Cortex of kidney (tissue), 1 donor: ENCODE measurements at places on chromosomes 13 and 19.

DNA sequence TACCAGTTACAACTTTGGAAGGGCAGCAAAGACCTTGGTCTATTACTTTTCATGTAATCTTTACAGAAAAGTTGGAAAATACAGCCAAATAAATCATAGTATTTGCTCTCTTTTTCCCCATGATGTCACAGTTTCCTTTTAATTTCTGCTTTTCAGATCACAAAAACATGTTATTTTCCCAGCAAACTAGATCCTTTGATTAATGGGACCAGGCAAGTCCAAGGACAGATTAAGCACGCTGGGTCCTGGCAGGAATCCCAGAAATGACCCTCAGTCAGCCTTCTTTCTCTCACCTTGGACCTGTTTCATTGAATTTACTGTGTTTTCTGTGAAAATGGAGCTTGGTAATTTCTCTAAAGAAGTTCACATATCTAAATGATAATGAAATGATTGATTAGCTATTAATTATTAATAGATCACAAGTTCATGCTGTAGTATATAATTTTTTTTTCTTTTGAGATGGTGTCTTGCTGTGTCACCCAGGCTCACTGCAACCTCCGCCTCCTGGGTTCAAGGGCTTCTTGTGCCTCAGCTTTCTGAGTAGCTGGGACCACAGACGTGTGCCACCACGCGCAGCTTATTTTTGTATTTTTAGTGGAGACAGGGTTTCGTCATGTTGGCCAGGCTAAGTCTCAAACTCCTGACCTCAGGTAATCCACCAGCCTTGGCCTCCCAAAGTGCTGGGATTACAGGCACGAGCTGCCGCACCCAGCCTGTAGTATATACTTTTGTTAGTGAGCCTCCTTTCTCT, 16.0 kb downstream of the SPATA13 start:
- no peak for DNase-seq

DNA sequence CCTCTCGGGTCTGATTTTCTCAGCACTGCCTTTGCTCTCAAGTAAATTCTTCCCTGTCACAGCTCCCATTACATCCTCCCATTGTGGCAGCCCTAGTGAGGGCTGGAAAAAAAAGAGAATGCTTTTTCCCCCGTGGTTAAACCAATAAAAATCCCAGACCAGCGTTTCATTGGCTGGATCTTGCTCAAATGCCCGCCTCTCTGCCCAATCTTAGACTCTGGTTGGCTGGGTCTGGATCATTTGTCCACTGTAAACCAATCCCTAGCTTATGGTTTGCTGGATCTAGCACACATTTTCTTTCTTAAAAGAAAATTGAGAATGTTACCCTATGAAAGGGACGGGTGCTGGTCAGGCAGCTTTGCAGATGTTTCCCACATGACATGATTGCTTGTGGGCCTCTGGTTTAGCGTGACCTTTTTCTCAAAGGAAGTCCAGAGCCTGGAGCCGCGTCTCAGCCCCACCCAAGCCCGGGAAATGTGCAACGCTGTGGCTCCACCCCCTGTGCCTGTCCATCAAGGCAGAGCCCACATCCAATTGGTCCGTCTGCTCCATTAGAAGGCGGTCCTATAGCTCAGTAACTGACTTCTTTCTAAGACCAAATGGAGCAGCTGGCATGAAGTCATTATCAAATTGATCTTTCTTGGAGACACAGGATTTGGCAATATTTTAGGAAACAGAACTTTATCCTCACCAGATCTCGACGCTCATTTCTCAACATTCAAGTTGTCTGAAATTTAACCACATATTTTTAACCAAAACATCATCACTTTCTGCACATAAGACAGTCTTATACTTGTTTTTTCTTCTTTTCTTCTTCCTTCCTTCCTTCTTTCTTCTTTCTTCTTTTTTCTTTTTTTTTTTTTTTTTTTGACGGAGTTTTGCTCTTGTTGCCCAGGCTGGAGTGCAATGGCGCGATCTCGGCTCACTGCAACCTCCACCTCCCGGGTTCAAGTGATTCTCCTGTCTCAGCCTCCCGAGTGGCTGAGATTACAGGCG, 2.6 kb upstream of the MCEMP1 start:
- no peak for DNase-seq

DNA sequence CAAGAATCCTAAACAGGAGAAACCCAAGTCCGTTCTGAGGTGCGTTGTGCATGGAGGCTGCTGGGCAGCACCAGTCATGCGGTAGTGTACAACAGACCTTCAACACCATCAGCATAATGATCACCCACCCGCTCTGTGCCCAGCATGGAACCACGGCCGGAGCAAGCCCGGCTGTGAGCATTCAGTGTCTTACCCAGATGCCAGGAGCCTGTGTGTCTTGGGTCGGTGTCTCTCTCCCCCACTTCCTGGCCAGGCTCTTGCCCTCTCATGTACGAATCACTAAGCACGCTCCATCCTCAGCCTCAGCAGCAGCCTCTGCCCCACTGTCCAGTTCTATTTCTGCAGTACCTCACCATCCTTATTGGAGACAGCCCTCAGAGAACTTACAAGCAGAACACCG, 231.6 kb upstream of the IRS2 start:
- no peak for DNase-seq

- DNase-seq, result no peak
These were observed 294.5 kb downstream of the ENOX1 start for GRCh38 chr13:43492311-43492710.

GRCh38 chr13:30321256-30321655, 13.9 kb upstream of the KATNAL1 start:
- DNase-seq, result no peak

DNA sequence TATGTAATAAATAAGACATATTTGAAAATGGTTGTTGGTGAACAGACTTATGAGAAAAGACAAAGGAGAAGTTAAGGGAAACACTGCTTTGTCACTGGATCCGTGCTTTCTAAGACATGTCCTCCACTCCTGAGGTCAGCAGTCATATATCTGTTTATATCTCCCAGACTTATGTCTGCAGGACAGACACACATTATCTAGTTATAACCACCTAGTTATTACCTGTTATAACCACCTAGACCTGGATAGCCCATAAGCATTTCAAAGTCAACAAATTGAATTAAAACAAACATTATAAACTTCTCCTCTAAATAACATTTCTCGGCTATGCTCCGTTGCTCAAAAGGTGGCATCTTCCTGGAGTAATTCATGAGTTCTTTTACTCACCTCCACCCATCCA, 96.4 kb downstream of the SPRY2 start:
- no peak for DNase-seq

GRCh38 chr13:26531742-26532141, 25.7 kb upstream of the WASF3 start:
- no peak for DNase-seq

GRCh38 chr13:111460548-111461444, 140.4 kb downstream of the TEX29 start:
- DNase-seq, result no peak

- no peak for DNase-seq
These were observed 16.0 kb upstream of the CYP4F2 start for GRCh38 chr19:15913830-15914229.

DNA sequence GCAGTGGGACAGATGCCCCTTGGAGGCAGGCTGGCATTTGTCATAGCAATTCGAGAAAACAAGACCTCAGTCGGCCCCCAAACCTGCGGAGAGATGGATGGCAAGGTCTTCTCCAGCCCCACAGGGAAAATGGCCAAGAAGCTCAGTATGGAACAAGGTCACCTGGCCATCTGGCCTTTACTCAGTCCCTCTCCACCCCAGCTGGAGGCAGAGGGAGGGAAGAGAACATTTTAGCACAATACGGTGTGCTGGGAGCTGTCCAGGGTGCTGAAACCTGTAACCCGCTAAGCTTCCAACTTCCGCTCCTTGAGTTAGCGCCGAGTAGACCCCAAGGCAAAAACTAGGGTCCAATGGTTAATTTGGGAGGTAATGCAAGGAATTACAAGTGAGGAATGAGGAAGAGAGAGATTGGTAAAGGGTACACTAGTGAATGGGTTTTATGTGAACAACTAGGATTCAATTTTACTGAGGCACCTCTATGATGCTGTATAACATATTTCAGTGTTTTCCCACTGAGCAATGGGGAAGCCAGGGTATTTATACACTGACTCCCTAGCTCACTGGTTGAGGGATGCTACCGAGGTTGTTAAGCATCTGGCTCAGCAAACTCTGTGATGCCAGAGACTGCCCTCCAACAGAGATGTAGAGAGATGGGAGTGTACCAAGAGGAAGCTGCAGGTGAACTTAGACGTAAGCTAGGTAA, 64.3 kb downstream of the CACNA1A start:
- DNase-seq, result no peak

- DNase-seq, result no peak
These were observed 78.9 kb upstream of the FLT1 start for GRCh38 chr13:28573595-28574373.

- DNase-seq, result no peak
These were observed 39.9 kb upstream of the CEACAM8 start for GRCh38 chr19:42634409-42635232.

DNA sequence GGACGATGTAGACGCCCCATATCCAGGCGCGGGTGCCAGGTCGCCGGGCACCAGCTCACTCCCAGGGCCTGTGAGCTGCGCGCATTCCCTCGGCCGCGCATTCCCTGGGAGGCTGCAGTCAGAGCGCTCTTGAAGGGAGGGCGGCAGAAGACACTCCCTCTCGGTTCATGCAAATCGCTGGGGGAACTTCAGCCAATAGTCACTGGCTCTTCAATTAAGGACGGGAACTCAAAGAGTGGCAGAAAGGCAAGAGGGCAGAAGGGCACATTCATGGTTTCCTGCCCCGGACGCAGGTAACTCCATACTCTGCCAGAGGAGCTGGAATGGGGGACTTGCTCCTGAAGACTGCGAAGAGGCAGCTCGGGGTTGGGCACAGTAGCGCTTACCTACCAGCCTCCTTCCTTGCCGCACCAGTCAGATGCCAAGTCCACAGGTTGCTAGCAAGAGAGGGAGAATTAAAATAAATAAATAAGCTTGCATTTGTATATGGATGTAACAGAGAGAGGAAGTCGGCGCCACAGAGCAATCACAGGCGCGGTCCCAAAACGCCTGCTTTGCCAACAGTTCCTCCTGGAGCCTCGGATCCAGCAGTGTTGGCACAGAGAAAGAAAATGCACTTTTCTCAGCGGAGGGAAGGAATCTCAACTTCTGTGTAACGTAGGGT, 459 bp downstream of the PCDH20 start:
- DNase-seq, result no peak

DNA sequence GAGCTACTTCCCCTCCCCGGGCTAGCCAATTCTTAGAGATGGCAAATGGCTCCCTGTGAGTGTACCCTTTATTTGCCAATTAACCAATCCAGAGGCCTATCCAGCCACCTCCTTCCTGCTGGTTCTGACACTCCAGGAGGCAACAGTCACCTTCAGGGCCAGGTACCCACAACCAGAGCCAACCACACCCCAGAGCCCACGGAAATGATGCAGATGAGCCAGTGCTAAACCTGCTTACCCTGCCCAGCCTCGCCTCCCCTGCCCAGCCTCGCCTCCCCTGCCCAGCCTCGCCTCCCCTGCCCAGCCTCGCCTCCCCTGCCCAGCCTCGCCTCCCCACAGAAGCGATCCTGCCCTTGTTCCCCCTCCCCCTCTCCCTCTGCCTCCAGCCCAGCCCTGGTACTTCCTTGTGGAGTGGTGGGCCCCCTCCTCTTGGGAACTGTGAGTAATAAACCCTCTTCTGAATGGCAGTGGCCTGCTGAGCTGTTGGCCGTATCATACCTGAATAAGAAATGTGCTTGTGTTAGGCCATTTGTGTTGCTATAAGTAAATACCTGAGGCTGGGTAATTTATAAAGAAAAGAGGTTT, 173.8 kb upstream of the RNF113B start:
- no peak for DNase-seq

DNA sequence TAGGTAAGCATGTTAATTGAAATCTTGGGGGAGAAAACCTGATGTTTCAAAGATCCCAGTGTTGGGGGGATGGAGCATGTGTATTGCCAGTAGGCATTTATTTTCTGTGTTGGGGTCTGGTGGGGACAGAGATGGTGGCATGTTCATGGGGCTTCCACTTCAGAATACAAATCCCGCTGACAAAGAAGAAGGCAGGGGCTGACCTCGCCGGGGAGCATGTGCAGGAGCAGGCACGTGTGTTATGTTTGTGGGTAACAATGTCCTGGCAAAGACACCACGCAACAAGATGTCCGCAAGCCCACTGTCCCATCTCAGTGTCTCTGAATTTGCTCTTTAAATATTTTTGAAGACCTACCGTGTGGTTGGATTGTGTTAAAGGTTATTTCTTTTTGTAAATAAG, 164.5 kb downstream of the TEX29 start:
- DNase-seq, result no peak

DNA sequence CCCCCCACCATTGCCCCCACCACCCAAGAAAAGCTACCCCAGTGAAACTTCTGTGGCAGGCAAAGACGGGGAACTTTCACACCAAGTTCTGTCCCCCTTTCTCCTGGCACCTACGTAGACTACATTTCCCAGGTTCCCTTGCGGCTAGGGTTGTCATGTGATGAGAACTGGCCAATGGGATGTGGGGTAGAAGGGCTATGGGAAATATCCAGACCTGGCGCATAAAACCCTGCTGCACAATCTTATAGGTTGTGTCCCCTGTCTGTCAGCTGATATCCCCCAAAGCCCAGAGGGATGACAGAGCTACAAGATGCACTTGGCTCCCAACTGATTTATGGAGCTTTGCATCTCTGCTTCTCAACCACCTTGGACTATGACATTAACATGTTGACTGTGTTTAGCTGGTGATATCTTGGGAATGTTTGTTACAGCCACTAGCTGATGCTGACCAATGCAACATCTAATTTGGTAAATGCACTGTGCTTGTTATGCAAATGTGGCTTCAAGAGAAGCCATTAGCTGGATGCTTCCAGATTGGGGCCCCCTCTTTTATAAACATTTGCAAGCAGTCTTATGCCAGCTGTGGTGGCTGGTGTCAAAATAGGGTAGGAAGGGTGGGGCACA, 6.1 kb downstream of the SH2D3A start:
- DNase-seq, result no peak

- DNase-seq, result no peak
These were observed 574.4 kb upstream of the KLF12 start for GRCh38 chr13:74708629-74709028.

DNA sequence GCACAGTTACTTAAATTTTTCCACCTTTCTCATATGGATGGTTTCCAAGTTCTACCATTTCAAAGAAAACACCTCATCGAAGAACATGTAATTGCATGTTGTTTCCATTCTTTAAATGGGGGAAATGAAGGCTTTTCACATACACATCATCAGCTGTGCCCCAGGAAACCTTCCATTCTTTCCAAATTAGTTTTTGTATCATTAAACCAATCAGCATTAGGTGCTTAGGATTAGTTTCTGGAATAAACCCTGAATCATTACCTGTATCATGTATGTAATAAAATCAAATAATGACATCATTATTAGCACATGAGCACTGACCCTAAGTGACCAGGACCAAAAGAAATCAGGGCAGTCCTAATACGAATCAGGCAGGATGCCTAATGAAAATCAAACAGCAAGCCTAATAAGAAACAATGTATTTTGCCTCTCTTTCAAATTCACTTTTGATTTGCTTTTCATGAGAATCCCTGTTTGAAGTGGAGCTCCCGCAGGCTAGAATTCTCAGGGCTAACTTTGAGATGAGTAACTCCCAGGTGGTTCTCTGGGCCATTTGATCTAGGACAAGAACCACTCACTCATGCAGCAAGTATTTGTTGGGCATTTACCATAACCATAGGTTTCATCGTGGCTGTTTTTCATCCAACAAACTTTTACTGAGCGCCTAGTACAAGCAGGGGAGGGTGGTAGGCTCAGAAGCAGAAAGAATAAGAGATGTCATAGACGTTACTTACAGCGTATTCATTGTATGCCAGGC, 89.2 kb downstream of the MZT1 start:
- DNase-seq, result no peak
